ENCODE measurements at places on chromosomes 5 and 9.

GRCh38 chr5:37615184-37615583 lies 224.7 kb downstream of the GDNF start:
- DNase-seq: no peak

GRCh38 chr5:152739916-152740315 lies 334.8 kb upstream of the NMUR2 start:
- no peak for DNase-seq

DNA sequence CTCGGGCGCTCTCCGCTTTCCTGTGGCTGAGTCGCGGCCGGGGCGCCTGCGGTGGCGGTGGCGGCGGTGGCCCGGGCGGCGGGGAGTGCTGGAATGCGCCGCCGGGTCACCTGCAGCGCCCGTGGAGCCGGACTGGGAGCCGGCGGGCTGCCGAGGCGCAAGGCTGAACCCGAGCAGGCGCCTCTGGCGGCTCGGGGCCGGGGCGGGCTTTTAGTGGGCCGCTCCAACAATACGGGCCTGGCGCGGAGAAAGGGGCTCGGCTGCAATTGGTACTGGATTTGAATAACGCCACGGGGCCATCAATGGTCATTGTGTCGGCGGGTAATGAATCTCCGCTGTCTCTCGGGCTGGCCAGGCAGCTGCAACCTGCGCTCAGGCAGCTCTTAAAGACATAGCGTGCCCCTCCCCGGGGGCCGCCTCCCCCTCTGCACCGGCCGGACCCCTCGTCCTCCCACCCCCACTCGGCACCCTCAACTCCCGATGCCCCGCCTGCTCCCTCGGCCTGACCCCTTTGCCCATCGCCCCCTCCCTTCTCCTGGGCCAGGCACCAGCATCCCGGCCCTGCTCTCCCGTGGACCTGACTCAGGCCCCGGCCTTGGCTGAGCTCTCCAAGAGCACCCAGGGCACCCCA lies 22.1 kb downstream of the URM1 start:
- DNase-seq: no peak

DNA sequence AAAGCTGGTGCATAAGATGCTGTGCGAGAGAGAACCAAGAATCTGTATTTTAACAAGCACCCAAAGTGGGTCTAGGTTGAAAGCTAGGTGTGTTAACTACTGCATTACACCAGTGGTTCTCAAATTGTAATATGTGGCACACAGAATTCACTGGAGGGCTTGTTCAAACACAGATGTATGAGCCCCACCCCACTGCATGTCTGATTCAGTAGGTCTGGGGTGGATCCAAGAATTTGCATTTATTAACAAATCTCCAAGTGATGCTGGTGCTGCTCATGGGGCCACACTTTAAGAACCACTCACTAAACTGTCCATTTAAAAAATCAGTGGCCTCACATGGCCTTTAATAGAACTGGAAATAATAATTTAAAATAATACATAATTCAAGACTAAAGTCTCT lies 40.4 kb downstream of the LPAR1 start:
- no peak for DNase-seq

DNA sequence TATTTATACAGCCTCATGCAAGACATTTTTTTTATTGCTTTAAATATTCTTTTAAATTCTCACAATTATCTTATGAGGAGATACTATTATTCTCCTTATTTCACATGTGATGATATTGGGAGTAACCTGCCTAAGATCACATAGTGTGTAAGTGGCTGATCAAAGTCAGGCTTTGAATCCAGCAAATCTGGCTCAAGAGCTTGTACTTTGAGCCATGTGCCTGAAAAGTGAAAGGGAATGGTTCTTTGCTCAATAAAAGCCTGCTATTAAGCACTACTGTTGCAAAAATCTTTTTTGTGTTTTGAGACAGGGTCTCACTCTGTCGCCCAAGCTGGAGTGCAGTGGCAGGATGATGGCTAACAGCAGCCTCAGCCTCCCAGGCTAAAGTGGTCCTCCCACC lies 35.1 kb downstream of the PWWP2A start:
- DNase-seq: no peak

DNA sequence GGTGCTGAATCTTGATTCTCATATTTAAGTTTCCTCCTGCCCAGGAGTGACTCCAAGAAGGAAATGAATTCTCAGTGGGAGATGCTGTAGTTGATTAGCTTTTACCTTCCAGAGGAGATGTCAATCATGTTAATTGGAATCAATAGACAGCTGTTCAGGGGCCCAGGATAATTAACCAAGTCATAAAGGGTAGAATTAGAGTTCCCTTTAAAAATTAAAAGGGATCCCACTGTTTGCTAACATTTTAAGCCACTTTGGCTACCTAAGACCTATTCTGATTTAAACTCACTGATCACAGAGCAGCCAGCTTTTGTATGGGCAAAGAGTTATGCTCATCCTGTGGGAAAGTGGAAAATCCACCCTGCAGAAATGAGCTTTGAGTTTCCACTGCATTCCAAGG lies 249.6 kb downstream of the SLIT3 start:
- no peak for DNase-seq

GRCh38 chr5:7894860-7895259 lies 25.9 kb downstream of the MTRR start:
- no peak for DNase-seq

- DNase-seq: no peak
These were observed 2.6 kb upstream of the GRIN1 start for GRCh38 chr9:137136261-137136880.

GRCh38 chr9:16879416-16879815 lies 8.9 kb upstream of the BNC2 start:
- DNase-seq: no peak

GRCh38 chr5:135952683-135953082 lies 2.1 kb downstream of the LECT2 start:
- no peak for DNase-seq

DNA sequence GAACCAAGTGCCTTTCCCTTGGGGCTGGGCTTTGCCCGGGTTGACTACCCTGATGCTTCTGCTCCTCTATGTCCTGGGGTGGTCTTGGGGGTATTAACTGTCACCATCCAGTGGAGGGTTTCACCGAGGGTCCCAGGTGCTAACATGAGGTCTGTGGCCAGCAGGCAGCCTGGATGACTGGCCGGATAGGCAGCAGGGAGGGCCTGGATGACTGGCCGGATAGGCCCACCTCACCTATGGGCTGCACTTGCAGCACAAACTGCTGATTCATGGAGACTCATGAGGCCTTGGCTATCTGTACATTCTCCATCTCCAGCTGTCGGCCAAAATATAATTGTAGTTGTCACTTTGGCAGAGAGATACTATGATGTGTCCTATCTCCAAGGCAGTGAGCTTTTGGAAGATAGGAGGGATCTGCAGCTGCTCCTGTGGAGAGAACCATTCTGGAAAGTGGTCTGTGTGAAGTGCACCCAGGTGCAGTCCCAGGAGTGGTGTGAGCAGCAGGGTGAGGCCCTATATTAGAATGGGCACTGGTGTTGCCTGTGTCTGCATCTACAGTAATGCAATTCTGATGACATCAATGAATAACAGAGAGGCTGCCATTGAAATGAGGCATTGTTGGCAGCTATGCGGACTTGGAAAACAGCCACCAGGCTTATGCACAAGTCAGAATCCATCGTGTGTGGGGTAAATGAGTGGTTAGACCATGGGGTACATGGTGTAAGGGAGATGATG lies 26.3 kb upstream of the CDKN2AIPNL start:
- DNase-seq: no peak

DNA sequence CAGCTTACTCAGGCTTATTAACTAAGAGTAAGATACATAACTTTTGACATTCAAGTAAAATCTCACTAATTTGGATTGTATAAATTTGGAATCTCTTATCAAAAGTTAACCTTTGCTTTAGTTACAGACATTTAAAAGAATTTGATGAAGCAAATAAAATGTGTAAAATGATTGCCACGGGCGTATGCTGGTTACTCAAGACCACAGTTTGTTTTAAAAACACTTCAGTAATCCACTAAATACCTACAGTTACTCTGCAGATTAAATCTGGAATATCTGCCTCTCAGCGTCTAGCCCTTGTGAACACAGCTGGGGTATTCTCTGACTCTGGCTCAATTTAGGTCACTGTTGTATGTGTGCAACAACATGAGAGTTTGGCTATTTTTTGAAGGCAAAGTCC lies 143.8 kb downstream of the MCTP1 start:
- no peak for DNase-seq

DNA sequence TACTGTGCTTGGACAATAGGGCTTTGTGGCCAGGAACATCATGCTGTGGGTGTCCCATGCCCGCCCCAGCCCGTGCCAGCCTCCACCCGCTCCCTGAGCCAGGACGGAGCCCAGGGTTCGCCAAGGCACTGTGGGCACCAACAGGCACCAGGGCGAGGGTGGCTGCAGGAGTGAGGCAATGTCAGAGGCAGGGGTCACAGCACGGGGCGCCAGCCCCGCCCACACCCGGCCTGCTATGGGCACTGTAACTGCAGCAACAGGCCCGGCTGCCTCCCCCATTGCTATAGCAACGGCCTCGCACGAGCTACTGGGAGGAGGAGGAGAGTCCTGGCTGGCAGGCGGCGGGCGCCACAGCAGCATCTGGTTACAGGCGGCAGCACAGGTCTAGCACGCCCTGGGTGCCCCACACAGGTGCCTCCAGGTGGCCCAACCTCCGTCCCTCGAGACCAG lies 2.5 kb downstream of the ABCA2 start:
- no peak for DNase-seq

GRCh38 chr5:172455087-172455381 lies 709 bp upstream of the SH3PXD2B start:
- no peak for DNase-seq

- DNase-seq: no peak
These were observed 40.7 kb downstream of the KIF2A start for GRCh38 chr5:62346748-62347147.

DNA sequence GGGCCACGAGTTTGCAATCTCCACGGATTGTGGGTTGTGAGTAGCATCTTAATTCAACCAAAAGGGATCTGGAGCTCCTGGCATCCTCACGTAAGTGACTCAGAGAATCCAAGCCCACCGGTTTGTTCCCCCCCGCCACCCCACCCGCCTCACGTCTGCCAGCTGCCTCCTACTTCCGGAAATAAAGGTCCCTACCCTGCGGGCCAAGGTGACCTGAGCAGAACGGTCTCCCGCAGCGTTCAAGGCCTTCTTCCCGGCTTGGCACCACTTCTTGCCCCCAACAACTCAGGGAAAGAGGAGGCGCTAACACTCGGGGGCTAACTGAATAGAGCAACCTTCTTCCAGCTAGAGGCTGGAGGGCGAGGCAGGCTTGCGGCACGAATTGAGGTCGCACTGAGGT lies 8.8 kb upstream of the GPRIN1 start:
- no peak for DNase-seq

- DNase-seq: no peak
These were observed 20.9 kb upstream of the SYNPO start for GRCh38 chr5:150619359-150620230.

DNA sequence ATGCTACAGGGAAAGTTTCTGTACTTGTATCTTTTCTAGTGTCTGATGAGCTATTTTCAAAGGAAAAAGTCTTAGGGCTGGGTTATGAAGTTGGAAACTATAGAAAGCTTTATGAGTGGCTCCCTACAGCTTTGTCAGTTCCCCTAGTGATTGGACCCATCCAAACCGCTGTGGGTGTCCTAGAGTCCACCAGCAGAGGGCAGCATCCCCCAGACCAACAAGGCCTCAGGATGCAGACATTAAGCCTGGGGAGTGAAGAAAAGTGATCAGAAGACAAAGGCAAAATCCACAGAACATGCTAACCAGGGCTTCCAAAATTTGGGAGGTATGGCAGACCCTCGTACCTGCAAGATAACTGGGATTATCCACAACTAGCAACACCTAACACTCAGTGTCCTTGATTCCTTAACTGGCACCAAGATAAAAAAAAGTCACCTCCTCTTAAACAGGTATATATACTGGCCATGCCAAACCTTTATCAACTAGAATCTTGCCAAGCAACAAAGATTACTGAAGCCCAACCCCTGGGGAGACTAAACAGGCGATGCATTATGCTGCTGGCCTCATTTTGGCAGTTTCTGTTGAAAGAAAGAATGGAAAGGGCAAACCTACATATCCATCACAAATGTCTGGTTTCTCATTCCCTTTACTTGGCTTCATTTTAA lies 110.4 kb upstream of the NR5A1 start:
- no peak for DNase-seq

GRCh38 chr9:20884985-20885593 lies 146.4 kb downstream of the HACD4 start:
- no peak for DNase-seq

DNA sequence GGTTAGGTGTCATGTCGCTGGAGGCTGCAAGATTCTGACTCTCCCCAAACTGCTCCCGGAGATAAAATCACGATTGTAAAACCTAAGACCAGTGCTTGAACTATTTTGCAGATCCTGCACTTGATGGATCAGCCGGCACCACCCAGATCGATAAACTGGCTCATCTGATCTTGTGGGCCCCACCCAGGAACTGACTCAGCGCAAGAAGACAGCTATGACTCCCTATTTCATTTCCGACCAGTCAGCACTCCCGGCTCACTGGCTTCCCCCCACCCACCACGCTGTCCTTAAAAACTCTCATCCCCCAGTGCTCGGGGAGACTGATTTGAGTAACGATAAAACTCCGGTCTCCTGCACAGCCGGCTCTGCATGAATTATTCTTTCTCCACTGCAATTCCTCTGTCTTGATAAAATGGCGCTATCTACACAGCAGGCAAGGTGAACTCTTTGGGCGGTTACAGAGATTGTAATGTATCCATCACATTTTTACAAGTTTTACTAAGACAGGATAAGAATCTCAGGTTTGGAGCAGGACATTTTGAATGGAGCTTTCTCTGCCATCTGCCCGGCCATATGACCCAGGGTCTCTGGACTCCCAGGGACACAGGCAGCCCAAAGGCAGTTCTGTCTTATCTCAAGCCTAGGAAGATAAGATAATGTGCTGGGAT lies 10.6 kb upstream of the PPP1R26 start:
- DNase-seq: no peak

- DNase-seq: no peak
These were observed 211.4 kb downstream of the CWC27 start for GRCh38 chr5:64980176-64980575.

DNA sequence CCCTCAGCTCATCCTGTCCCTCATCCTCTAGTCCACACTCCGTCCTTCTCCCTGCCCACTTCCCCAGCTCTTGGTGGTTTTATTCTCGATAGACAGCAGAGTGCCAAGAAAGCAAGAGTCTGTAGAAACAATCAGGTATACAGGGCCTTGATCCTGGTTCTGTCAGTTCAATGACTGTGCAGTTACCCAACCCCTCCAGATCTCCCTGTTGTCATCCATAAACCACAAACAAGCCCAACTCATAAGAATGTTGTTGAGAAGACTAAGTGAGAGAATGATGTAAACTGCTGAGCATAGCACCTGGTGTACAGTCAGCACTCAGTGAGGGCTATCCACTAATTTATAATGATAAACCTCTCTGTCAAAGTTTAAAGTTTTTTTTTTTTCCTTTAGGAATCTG lies 31.3 kb downstream of the ISL1 start:
- no peak for DNase-seq

- DNase-seq: no peak
These were observed 286.6 kb upstream of the IZUMO3 start for GRCh38 chr9:24832307-24832706.

GRCh38 chr9:128689293-128689774 lies 312 bp downstream of the SET start:
- DNase-seq: no peak

All from cortex of kidney (tissue), 1 donor.